ENCODE measurements at places on chromosomes 11 and 22. TPM values are rescaled to one million over a fixed set of nuclear protein-coding genes. Genes with fewer than 3 reads are reported as not detected.

DNA sequence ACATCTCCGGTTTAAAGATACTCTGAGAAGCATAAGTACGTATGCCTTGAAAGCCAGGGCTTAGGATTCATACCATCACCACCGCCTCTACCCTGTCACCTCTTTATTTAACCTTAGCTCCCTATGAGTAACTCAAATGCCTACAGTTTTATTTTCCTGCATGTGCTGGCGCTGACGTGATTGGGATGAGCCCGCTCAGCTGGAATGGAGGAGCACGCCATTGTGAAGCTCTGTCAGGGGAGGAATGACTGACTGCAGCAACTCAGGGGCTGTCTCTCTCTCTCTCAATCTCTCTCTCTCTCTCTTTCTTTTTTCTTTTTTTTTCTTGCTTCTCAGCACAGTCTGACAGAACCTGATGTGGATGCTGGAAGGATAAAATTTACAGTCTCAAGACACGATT lies 12.4 kb downstream of the CAVIN3 start:
- DNase-seq, result no peak

DNA sequence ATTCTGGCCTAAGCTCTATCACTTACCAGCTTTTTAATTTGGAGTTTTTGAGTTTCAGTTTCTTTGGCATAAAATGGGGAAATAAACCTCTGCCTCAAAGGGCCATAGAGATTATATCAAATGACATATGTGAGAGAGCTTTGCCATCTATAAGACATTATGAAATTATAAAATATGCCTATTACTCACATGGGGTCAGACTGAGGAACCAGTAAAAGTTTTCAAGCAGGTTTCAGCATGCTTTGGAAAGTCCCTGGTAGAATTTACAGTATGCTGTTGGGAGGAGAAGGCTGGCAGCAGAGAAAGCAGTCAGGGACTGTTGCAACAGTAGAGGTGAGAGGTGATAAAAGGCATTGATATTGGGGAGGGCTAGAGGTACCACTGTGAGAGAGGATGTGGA lies 13.6 kb upstream of the MTNR1B start:
- DNase-seq, result no peak

GRCh38 chr11:20934516-20934915 lies 265.1 kb downstream of the NELL1 start:
- DNase-seq, result no peak

DNA sequence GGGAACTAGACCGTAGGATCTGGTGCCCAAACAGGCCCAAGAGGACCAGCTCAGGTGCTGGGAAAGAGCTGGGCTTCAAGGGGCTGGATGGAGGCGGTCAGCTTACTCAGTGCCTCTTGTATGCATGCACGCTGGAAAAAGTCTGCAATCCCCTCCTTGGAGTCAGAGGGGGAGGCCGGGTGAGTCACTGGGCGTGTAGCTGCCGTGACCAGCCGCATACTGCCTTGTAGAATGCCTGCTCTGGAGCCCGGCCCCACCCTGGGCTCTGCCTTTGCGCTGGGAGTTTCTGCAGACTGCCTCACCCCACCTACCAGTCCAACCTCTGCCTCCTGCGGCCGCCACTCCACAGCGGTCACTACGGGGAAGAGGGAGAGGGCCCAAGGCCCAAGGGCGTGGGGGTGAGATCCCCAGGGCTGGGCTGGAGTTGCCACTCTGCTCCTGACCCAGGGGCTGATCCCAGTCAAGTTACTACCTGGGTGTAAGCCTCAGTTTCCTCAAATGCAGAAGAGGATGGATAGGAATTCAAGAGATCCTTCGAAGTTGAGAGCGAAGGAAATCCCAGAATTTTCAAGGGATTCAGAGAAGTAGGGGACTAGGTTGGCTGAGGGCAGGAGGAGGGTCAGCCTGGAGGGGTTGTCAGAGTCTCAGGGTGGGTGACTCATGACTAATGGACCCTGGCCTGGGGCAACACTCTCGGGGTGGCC lies 4.2 kb downstream of the MRGPRF start:
- peak; percentile 93 for DNase-seq

DNA sequence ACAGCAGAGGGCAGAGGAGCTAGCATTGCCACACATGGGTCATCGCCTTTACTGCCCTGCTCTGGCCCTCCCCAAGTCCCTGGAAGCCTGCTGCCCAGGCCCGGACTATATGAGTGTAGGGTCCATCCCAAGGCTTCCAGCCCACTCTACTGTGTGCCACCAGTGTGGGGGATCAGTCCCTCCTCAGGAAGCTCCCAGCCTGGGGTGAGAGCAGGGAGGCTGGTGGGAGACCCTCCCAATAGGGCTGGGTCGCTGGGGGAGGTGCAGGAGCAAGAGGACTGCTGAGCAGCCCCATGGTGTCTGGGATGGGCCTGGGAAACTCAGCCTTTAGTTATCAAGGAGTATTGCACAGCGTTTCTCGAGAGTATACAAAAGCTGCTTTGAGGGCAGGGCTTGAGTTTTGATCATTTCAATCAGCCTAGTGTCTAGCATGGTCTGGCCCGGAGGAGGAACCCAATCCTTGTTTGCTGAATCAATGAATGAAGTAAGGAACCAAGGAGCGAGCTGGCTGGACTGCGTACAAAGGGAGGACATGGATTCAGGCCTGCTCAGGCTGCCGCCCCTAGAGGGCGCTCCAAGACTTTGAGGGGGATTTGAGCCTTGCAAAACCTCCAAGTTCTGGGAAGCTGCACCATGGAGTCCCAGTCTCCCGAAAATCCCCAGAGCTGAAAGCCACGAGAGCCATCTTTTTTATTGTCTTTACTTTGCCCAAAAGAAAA lies 89.0 kb upstream of the PARVA start:
- DNase-seq, result peak; percentile 88

- no peak for DNase-seq
Measured at GRCh38 chr11:60921777-60922335, 2.4 kb upstream of the TMEM132A start.

GRCh38 chr11:87144252-87144651 lies 106.5 kb downstream of the TMEM135 start:
- DNase-seq, result no peak

- DNase-seq, result no peak
Measured at GRCh38 chr11:66172146-66172545, 96.3 kb upstream of the RAB1B start.

DNA sequence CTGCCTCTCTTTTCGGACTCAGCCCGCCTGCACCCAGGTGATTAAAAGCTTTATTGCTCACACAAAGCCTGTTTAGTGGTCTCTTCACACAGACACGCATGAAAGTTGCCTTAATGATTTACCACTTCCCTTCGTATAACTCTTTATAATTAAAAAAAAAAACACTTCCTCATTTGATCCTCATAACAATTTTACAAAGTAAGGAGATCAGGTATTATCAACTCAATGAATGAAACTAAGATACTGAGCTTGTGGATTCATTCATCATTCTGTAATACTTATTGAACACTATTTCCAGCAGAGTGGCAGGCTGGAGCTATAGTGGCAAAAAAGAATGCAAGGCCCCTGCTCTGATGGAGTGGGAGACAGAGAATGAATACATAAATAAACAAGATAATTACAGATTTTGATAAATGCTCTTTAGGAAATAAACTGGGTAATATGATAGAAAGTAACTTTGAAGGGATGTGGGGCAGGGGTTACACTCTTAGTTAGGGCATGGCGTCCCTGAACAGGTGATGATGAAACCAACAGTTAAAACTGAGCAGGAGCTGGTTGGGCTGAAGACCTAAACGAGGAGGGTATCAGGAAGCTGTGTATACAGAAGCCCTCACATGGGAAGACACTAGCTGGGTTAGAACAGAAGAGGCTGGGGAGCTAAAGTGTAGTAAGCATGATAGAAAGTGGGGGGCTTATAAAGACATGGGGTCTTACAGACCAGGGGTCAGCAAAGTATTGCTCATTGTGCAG lies 5.4 kb upstream of the CRTAM start:
- no peak for DNase-seq

DNA sequence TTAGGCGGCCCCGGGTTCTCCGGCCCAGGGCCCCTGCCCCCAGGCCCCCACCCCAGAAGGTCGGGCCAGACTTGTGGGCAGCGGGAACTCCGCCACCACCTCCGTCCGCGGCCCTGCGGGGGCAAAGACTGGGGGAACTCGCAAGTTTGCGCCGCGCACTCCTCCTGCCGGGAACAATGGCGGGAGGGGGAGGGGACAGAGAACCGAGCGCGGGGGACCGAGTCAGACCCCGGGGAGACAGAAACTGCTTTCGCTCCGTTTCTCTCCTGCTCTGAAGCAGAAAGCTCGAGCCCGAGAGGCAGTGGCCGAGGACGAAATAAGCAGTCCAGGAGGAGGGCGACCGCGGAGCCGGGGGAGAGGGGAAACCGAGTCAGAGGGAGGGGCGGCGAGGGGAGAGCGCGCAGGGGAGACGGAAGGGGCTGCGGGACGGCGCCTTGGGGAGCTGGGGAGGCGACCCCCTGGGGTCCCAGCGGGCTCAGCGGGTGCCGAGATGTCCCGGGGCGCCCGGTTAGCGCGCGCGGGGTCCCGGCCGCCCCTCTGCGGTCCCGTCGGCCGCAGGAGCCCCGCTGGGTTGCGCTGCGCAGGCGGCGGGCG lies 555 bp downstream of the TP53I11 start:
- no peak for DNase-seq

GRCh38 chr11:46978005-46978491 lies 41.5 kb downstream of the CSTPP1 start:
- no peak for DNase-seq

DNA sequence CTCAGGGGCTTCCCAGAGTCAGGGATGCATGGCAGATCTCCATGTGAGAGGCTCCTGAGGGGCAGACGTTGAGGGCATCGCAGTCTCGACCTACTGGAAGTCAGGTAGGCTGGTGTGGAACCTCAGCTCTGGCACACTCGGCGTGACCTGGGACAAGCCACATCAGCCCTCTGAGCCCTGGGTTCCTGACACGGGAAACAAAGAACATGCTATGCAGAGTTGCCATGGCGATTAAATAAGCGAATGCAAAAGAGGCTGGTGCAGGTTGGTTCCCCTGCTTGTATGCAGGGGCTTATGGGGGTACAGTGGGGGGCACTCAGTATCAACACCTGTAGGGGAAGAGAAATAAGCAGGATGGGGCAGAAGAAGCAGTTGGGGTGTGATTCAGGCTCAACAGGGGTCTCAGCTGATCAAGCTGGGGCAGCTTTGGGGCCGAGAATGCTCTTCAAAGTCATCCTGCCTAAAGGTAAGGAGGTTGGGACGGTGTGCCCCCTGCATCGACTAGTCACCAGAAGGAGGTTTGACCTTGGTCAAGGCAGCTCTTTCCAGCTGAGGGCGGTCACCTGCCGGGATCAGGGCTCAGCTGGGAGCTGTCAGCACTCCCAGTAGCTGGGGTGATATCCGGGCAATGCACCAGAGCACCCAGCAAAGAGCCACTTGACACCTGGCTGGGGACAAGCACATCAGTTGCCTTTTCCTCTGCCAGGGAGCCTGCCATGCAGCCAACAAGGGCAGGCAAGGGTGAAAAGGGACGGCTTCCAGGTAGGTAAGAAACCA lies 442.7 kb downstream of the MIAT start:
- DNase-seq, result no peak

- no peak for DNase-seq
Measured at GRCh38 chr11:116976941-116977570, 121.2 kb downstream of the SIK3 start.

GRCh38 chr11:107468596-107468995 lies 11.0 kb upstream of the CWF19L2 start:
- no peak for DNase-seq

DNA sequence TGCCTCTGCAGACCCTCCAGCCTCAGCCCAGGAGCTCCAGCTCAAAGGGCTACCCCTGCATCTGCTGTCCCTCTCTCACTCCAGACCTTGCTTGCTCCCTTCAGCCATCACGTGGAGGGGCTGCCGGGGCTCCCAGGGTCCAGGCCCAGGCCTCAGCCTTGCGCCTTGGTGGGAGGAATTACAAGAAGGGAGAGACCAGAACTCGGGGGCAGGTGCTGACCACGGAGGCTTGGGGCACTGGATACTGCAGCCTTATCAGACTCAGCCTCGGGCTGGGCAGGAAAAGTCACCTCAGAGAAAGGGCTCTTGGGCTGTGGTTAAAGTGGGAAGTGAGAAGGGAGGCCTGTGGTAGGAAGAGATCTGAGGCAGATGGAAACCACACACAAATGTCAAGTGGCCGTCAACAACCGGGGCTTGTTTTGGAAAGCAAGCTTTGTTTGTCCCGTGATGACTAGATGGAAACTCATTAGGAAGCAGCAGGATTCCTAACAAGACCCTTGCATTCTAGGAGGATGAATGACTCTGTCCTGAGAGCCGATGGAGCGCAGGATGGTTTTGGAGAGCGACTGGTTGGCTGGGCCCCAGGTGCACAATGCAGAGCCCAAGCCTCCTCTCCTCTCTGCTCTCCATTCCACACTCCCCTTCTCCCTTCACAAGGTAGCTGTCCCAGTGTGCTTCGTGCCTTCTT lies 1321.7 kb downstream of the TBC1D22A start:
- DNase-seq, result no peak

DNA sequence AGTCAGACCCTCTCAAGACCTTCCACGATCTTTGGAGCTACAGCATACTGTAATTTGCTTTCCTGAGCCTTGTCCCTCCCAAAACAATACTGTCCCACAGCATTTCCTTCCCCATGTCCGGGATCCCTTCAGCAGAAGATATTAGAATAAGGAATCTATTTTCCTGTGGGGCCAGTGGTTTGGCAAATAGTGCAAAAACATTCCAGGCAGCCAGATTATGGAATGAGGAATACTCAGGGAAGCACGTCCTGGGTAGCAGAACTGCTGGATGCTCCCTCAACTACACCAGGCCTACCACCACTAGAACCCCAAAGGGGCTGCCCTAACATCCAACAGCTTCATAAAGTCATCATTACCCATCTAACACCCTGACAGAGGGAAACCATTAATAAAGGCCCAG lies 61.5 kb downstream of the AAMDC start:
- DNase-seq, result no peak

DNA sequence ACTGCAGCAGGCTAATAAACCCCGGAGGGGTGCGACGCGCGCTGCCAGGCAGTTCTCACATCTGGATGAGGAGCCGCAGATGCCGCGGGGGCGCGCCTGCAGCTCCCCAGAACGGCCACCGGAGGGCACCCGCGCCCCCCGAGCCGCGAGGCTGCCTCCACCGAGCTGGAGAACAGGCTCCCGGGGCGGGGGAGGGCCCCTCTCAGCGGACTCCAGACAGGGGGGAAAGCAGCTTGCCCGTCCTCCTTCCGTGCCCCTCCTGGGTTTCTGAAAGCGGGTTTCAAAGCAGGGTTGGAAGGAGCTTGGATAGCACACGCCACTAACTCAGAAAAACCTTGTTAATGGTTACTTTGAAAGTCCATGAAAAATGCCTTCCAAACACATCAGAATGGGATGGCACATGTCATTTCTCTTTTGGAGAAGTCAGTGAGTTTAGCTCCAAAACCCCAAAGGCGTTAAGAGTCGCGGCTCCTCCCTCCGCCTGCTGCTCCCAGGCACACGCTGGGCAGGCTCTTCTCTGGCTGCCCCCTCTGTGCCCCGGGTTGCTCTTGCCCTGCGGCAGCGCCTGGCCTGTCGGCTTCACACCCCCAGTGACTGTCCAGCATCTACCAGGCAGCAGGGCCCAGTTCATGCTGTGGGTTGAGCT lies 317.8 kb downstream of the NTM start:
- peak; percentile 49 for DNase-seq

The SSTR3 gene
- total RNA-seq, result not detected

The SDHD gene
- total RNA-seq, result 113 TPM

The OR4D5 gene
- not detected for total RNA-seq

The APOBEC3G gene
- total RNA-seq, result 27.8 TPM

The OR8A1 gene
- total RNA-seq, result not detected

The GTSE1 gene
- total RNA-seq, result 1.6 TPM

The TYR gene
- total RNA-seq, result not detected

The ARHGAP8 gene
- total RNA-seq, result 33.7 TPM

The SLC22A25 gene
- total RNA-seq, result not detected

Data from ureter (tissue), 1 donor.